Occipital lobe (tissue), 3 donors: ENCODE measurements at places on chromosomes 7 and 10. TPM values are rescaled to one million over a fixed set of nuclear protein-coding genes. Genes with fewer than 3 reads are reported as not detected.

DNA sequence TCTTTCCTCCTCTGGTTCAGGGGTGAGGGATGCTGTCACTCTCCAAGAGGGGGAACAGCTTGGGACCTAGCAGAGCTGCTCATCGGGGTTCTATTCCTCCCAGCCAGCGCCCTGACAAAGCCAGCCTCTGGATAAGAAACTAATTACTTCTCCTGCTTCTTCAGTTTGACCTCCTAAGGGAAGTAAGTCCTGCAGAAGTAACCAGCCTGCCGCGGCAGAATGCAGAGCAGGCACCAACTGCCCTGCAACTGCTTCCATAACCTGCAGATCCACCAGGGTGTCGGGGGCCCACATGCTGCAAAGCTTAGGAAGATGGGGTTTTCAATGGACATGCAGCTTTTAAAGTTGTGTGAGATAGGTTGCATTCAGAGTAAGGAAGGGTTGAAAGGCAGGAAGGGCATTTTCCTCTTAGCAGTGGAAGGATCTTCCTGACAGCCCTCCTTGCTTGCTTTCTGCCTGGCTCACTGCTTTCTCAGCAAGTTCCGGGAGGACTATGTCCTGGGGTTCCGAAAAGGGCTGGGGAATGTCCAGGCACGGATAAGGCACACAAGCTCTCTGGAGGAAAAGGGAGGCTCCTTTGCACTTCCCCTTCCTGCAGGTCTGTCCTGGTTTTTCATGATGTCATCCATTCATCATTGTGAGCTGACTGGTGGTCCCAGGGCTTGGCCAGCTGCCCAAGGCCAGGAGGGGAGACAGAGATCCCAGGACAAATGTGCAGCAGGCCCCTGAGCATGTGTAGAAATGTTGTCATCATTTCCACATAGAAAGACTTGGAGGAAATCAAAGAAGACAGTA, 24.3 kb upstream of the CALU start:
- DNase-seq, result no peak

DNA sequence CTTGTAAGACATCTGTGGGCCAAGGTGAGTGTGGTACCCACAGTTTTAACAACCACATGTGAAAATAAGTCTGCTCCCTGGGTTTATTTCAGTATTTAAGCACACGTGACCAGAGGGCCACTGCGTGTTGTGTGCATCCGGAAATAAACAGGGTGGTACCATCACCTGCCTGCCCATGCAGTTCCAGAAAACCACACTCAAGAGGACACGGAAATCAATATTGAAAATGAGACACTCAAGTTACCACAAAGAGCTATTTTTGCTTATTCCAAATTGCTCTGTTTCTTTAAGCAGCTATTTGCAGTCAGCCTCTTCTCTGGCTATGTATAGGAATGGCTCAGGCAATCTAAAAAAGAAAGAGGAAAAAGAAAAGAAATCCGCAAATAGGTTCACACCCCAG, 71.8 kb upstream of the LOXL4 start:
- no peak for DNase-seq

DNA sequence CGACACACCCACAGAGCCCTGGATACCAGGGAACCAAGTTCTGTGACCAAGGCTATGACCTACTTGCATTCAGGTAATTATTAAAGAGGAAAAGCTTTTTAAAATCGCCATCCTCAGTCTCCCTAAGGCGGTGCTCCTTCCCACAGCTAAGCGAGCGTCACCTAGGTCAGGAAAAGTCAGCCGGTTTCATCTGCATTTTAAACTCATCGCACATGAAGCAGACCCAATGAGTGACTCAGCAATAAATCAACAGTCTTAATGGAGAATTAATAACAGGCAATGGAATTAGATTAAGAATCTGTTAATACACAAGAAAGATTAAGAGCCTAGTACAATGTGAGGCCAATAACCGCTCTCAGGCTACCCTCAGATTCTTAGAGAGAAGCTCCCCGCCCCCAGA, 59.2 kb downstream of the HSPA12A start:
- no peak for DNase-seq

The TECTB gene
- total RNA-seq, result 0.16 TPM
